Stimulated activated CD8-positive, alpha-beta memory T cell treated with anti-CD3 and anti-CD28 coated beads, Interleukin-4, amount 100 ng/mL, for 4 hours (primary cell): ENCODE measurements at places on chromosomes 2 and 18.

GRCh38 chr2:73730810-73731209, 6.3 kb downstream of the TPRKB start:
- no peak for DNase-seq

DNA sequence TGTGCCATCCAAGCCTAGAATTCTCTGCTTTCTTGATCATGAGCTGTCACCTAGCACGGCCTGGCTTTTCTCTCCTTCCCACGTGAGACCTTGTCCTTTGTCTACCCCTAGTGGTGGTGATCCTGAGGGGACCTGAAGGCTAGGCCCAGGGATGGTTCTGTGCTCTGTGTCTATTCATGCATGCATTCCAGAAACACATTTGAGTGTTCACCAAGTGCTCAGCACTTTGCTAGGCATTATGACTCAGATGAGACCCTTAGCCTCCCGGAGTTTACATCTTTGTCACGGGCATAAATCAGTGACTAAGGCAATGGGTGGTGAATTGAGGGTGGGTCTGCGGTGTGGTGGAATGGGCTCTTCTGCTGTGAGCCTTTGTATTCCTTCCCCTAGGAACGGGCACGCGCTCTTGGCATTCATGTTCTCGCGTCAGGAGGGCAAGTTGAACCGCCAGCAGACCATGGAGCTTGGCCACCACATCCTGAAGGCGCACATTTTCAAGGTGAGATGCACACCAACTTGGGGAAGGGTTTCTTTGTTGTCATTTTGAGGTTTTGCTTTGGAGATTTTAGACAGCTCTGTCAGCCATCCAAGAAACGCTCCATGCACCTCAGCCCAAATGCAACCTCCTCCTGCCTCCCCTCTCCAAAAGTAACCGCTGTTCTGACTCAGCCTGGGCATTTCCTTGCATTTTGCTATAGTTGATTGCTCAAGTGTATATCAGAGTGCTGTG, 100.9 kb downstream of the WDSUB1 start:
- DNase-seq = no peak

- no peak for DNase-seq
Measured at GRCh38 chr2:114056294-114057143, 166.6 kb downstream of the ACTR3 start.

GRCh38 chr2:3458396-3459184, 60.7 kb downstream of the ADI1 start:
- no peak for DNase-seq

- DNase-seq = no peak
Measured at GRCh38 chr2:198042189-198042588, 237.8 kb downstream of the PLCL1 start.

- no peak for DNase-seq
Measured at GRCh38 chr2:41194230-41194629, 742.3 kb upstream of the SLC8A1 start.

- DNase-seq = no peak
Measured at GRCh38 chr2:39547811-39548719, 111.0 kb upstream of the MAP4K3 start.

DNA sequence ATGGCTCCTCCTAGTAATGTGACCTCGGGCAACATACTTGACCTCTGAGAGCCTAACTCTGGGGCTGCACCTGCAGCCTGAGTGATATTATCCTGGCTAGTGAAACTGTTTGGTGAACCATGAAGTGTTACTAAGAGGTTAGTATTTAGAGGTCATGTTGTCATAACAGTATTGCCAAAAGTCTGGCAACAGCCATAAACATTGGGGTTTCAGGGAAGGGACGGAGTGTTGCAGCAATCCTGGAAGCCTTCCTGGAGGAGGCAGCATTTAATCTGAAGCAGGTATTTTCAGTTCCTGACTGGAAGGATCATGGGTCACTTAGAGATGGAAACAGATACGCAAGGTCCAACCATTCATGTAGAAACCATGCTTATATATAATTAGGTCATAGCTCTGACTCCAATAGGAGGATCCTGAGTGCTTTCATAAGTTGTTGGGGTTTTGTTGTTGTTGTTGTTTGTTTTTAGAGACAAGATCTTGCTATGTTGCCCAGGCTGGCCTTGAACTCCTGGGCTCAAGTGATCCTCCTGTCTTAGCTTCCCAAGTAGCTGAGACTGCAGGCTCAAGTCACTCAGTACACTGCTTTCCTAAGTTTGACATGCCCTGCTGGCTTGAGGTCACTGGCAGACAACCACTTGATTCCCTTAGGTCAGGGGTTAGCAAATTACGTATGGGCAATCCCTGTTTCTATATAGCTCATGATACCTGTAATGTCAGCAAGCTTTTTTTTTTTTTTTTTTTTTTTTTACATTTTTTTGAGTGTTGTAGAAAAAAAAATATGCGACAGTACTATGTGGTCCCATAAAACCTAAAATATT, 21.5 kb downstream of the GPR39 start:
- DNase-seq = no peak
